Peyer's patch (tissue), 4 donors: ENCODE measurements at places on chromosomes 6 and 20. TPM values are rescaled to one million over a fixed set of nuclear protein-coding genes. Genes with fewer than 3 reads are reported as not detected.

The ENPP5 gene
- 5.1 TPM for total RNA-seq

The CPNE5 gene
- total RNA-seq = 1.7 TPM

- no peak for DNase-seq
These were observed 976.1 kb upstream of the MAP3K7 start for GRCh38 chr6:91562955-91563354.

DNA sequence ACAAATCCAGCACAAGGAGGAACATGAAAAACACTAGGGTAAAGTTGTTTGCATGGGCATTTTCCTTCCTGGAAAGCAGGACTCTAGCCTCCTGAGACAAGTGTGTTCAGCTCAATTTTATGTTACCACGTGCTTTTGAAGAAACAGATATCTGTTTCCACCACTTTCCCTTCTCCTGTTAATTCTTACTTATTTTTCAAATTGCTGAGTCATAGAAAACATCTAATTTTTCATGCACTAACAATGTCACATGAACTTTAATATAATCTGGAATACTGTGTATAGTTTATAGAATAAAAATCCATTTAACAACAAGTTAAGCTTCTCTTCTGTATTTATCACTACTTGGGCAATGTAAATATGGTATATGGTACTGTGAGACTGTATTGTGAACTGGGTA lies 174.2 kb downstream of the ISM1 start:
- no peak for DNase-seq

- DNase-seq = no peak
These were observed 78.1 kb downstream of the CFAP61 start for GRCh38 chr20:20130399-20130798.

GRCh38 chr20:33239418-33239817 lies 3.6 kb downstream of the BPIFA1 start:
- DNase-seq = no peak

DNA sequence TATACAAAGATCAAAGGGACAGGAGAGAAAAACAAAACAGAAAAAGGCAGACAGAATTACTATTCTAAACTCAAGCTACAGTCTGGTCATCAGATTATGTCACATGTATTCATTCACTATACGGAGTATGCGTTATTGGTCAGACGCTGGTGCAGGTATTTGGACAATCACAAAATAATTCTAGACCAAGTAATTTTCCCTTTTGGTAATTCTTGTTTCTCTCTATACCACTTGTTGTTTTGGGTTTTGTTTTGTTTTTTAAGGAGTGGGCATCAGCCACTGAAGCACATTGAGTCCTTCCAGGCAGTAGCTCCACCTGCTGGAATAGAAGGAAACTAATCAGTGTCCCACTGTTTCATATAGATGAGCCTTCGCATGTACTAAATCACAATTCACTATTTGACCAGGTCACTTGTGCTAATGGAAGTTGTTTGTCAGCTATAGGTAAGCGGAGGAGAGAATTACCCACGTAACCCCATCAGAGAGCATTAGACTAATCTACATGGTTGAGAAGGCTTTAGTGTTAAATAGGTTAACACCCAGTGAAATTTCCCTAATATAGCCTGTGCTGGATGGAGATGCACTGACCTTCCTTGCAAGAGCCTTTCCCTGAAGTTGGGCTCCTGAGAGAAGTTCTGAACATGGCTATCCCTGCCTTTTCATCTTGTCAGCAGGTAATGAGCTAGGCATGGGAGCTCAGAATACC lies 77.9 kb downstream of the TNFAIP3 start:
- DNase-seq = no peak
